ENCODE measurements at places on chromosomes 12 and 14.
A peak's percentile ranks its signal among the peaks of the same experiment; 100 is the strongest.

GRCh38 chr12:90899456-90900182 is 55.4 kb downstream of the CCER1 start:
- DNase-seq = no peak

- no peak for DNase-seq
Measured at GRCh38 chr14:95132760-95133159, 24.6 kb downstream of the DICER1 start.

- no peak for DNase-seq
Measured at GRCh38 chr12:45189766-45190403, 26.0 kb upstream of the ANO6 start.

DNA sequence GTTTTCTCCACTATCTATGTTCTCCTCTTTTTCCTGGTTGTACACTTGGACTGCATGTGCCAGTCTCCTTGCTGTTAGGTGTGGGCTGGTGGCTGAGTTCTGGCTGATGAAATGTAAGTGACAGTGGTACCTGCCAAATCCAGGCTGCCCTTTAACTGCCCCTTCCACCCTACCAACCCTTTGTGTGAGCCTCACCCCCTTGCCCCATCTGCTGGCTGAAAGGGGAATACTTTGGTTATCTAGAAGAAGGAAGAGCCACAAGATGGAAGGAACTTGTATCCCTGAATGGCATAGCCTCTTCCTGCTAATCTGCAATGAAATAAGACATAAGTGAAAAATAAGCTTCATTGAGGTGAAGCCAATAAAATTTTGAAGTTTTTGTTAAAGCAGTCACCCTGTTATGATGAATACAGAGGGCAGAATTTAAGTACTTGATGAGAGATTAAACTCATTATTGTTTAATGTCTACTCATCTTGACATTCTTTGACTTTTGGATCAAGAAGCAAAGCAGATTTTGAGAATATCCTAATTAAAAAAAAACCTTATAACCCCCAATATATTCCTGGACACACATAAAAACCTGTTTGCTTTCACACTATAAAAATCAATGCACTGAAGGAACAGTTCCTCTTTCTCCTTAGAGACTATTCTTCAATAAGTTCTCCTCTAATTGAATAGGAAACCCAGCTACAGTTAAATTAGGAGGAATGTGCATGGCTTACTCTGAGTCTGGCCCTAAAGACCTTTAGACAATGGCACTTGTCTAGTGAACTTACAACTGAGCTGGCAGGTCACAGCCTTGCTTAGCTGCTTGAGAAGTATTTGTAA is 262.6 kb upstream of the BTG1 start:
- DNase-seq = peak; percentile 70

GRCh38 chr12:130818272-130818634 is 20.8 kb downstream of the STX2 start:
- DNase-seq = no peak

DNA sequence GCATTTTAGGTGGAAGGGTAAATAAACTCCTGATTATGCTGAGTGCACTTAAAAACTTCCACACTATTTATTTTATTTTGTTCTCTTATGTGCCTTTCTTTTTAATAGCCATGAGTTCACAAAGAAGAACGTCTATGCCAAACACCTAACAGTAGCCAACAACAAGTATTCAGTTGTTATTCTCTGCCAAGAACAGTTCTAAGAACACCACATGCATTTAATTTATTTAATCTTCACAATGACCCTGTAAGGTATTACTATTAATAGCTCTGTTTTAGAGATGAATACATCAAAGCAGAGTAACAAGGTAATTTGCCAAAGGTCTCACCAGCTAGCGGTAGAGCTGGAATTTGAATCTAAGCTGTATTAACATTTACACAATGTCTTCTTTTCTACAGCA is 240.1 kb downstream of the ALG10B start:
- no peak for DNase-seq

GRCh38 chr12:42985506-42985905 is 396.0 kb upstream of the PRICKLE1 start:
- DNase-seq = no peak
